Subcutaneous preadipocyte (primary cell): ENCODE measurements at places on chromosomes 6 and 20. TPM values are rescaled to one million over a fixed set of nuclear protein-coding genes. Genes with fewer than 3 reads are reported as not detected.

The DZANK1 gene
- total RNA-seq = 0.73 and 1.2 TPM in 2 replicates

The SLPI gene
- not detected in 2 replicates for total RNA-seq

The CLVS2 gene
- under 0.01 TPM in 2 replicates for total RNA-seq

The PTCRA gene
- total RNA-seq = not detected in 2 replicates

The DEFB132 gene
- not detected in 2 replicates for total RNA-seq

The C6orf58 gene
- total RNA-seq = 0.20 TPM in 1 of 2 replicates, not detected in the other

The TUBB2B gene
- total RNA-seq = 0.37 and 2.7 TPM in 2 replicates

The COL21A1 gene
- 5.3 and 11.4 TPM in 2 replicates for total RNA-seq

The MEI4 gene
- total RNA-seq = not detected in 2 replicates

The SLC2A4RG gene
- 22.0 and 34.0 TPM in 2 replicates for total RNA-seq

The OR12D1 gene
- total RNA-seq = not detected in 2 replicates

The TBX18 gene
- 30.9 and 57.7 TPM in 2 replicates for total RNA-seq

The ZNF391 gene
- total RNA-seq = 1.1 and 2.0 TPM in 2 replicates
